Fibroblast of the aortic adventitia (primary cell): ENCODE measurements at places on chromosomes 7 and 10. TPM values are rescaled to one million over a fixed set of nuclear protein-coding genes. Genes with fewer than 3 reads are reported as not detected.

The PNLIP gene
- total RNA-seq = not detected in 2 replicates

DNA sequence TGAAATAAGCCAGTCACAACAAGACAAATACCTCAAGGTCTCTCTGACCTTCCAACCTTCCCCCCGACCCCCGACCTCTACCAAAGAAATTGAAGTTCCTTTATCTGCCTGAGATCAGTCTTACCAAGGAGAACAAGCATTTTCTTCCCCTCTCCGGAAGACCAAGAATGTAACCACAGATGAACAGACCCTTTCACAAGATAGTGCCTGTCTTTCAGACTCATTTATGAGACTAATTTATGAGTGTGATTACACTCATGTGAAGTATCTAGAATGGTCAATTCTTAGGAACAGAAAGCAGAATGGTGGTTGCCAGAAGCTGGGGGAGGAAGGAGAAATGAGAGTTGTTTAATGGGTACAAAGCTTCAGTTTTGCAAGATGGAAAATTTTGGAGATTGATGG, 108.9 kb upstream of the MKLN1 start:
- no peak for DNase-seq

DNA sequence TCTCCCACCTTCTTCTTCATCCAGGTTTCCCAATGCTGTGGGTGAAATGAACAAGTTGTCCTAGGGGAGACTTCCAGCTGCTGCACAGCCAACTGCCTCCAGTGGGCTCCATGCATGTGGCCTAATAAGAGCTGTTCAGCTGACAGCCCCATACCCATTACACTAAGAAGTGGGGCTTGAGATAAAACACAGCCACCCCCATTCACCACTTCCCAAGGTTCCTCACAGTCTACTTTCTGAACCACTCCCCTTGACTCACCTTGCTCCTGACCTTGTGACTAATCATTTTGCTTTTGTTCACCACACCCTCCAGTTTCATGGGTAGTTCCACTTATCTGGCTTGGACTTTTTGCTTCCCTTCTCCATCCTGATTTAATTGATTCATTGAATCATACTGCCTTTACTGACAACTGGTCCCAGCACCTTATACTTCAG, 119.3 kb downstream of the CABCOCO1 start:
- peak; percentile 39 for DNase-seq

GRCh38 chr10:124419635-124420034, 912 bp upstream of the OAT start:
- no peak for DNase-seq

The RARRES2 gene
- total RNA-seq = 1.4 and 76.1 TPM in 2 replicates

The FUOM gene
- 4.0 and 16.9 TPM in 2 replicates for total RNA-seq

The HTR5A gene
- total RNA-seq = not detected in 2 replicates

GRCh38 chr10:124651402-124651891, 92.7 kb downstream of the FAM53B start:
- no peak for DNase-seq

The VSIR gene
- total RNA-seq = 16.9 and 20.6 TPM in 2 replicates

DNA sequence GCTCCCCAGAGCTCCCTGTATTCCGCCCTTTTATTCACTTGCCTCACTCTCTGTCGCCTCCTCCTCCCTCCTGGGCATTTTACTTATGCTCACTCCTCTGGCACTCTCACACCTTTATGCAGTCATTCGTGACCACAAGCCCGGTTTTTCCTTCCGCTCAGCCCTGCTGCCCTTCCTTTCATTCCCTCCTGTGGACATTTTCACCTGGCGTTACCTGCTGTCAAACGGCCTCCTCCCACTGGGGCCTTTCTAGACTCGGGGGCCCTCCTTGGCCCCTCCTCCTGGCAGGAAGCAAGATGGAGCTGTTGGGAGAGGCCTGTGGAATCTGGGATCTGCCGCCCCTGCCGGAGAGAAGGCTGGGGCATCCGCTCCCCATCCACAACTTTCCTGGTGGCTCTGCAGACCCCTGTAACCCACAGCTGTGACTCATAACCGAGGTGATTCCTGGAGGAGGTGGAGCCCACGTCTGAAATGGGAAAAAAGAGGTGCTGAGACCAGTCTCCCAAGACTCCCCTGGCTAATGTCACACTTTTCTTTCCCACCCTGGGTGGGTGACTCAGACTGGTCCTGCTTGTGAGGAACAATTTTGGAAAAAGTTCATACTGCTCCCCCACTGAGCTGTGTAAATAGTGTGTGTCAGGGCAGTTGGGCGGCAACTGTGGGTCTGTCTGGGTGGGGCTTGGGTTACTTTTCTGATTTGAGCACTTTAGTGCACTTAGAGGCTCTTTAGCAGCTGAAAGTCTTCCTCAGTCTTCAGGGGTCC, 1.2 kb downstream of the VCL start:
- DNase-seq = peak; percentile 89

DNA sequence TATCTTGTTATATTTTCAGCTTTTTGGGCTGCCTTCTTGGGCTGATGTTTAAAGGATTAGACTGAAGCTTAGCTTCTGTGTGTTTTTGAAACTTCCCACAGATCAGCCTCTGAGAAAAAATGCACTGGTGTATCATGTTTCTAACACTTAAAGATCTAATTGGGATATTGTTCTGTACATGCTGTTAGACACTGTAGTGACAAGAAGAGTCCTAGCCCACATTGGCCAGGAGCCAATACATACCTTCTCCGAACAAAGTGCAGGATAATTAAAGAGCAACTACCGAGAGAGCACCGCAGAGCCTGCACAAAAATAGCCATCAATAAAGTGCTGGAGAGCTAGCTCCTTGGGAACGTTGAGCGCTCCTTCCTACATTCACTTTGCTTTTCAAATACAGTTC, 289.4 kb upstream of the SP8 start:
- DNase-seq = no peak

DNA sequence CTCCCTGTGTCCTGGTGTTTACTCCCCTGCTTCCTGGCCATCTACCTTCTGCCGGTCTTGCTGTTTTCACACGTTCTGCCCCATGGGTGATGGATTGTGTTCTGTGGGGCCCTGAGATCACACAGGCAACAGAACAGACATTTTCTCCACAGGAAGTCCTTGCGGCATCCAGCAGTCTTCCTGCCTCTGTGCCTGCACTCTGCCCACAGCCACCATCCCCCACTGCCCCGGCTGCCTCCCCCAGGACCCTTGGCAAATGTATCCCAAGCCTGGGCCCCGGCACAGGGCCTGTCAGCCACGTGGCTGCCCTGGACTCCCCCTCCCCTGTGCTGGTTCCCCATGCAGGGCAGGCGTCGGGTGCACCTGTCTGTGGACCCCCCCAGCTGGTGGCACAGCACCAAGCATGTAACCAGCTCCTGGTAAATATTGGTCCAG, 184.2 kb downstream of the WDR37 start:
- DNase-seq = no peak

The EXOC6 gene
- 1.1 and 16.5 TPM in 2 replicates for total RNA-seq

GRCh38 chr7:126574276-126575250, 678.2 kb downstream of the GRM8 start:
- DNase-seq = peak; percentile 56

DNA sequence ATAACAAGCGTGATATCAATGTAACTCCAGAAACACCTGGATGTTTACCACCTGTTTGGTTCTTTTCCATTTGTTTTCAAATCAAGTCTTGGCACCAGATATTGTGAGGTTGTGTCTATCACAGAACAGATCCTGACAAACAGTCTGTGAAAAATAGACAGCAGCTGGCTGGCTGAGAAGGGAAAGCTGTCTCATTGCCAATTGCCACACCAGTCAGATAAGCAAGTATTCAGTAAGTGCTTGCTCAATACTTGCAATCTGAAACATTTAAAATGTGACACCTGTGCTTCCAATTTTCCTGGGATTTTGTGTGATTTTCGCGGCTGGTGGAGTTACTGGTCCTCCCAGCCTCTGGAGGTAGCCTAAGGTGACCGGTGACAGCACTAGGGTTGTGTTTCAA, 147.9 kb upstream of the MYO3A start:
- DNase-seq = no peak

The ZNF398 gene
- 11.2 and 15.2 TPM in 2 replicates for total RNA-seq

The CRHR2 gene
- not detected in 2 replicates for total RNA-seq

The OR2A12 gene
- not detected in 2 replicates for total RNA-seq

- DNase-seq = no peak
These were observed 42.4 kb upstream of the FAM20C start for GRCh38 chr7:149791-150636.

GRCh38 chr7:125032943-125033342, 103.3 kb upstream of the POT1 start:
- no peak for DNase-seq

GRCh38 chr7:155190688-155191087, 107.0 kb upstream of the INSIG1 start:
- peak; percentile 19 for DNase-seq

GRCh38 chr7:73828107-73828803, 2.5 kb upstream of the CLDN4 start:
- DNase-seq = peak; percentile 69

GRCh38 chr10:6348096-6348874, 145.6 kb downstream of the PFKFB3 start:
- no peak for DNase-seq

DNA sequence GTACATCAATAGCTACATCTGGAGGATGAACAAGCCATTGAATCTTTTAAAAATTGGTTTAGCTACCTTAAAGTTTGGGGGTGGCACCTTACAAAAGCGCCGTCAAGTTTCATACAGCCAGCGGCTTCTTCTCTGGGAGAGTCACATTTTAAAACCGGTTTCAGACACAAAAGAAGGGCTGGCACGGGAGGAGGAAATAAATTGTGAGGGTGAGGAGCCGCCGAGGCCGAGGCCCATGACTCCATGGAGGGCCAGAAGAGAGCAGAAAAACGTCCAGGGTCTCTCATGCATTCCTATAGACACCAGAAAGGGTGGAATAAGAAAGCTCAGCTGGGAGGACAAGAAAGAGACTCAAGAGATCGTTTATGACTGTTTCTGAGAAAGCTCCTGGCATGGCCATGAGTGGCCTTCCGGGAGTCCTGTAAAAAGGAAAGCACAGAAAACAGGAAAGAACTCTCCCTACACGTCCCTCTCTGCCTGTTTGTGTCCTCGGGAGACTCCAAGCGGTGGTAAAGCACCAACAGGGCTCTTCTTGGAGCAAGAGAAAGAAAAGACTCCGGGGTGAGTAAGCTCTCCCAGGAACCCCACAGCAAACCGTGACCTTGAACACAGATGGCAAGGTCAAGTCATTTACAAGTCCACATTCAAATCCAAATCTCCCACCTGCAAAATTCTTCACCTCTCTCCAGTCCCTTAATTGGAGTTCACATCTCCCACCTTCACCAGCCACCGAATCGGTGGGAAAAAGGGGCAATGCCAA, 1.8 kb downstream of the FRAT2 start:
- DNase-seq = peak; percentile 77

DNA sequence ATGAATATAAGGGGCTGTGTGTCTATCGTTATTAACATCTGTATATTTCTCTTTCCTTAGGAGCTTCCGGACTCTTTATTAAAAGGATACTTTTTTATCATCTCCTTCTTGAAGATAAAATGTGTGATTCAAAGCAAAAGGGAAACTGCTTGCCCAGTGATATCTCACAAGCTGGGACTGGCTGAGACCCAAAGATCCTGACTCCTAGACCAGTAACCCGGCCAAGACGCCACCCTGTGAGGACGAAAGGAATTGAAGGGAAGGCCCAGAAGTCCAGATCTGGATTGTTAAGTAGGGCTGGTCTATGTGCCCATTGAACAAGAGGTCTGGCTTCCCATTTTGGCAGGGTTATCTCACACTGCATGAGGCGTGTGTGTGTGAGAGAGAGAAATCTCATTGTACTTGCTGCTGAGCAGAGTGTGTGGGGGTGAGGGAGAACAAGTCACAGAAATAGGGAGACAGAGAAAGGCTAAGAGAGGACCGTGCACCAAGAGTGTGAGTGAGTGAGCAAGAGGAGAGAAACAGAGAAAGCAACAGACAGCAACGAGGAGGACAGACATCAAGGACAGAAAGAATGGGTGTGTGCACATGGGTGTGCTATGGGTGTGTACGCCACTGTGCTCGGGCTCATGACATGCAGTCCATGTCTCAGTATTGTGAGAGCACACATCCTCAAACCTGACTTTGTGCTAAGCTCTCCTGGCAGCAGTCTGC, 75.4 kb downstream of the PLXNA4 start:
- DNase-seq = peak; percentile 94

The AGAP4 gene
- total RNA-seq = 2.9 and 3.5 TPM in 2 replicates

The ZPBP gene
- total RNA-seq = not detected in 2 replicates

DNA sequence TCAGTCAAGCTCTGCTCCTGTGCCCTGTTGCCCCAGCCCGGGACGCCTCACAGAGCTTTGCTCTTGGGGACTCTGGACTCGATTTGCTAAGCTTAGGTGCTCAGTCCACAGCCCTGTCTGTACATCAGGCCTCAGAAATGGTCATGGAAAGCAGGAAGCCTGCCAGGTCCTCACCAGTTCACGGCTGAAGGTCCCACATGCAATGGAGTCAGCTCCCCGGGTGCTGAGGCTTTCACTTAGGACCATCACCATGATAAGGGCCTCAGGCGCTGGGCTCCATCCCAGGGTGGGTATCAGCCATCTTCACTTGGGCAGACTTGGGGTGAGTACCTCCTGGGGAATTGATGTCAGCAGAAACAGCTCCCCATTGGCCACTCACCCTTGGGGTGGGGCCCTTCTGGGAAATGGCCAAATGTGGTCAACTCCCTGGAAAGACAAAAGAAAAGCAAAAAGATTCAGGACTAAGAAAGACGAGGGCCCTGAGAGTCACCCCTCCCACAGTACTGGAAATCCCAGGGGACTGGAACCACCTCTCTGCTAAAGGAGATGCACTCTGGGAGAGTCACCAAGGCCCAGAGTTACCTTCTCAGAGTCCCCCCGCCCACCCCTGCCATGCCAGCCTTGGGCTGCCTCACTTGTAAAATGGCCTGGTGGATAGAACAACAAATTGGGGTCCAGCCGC, 37.6 kb downstream of the FAM53B start:
- DNase-seq = peak; percentile 42

DNA sequence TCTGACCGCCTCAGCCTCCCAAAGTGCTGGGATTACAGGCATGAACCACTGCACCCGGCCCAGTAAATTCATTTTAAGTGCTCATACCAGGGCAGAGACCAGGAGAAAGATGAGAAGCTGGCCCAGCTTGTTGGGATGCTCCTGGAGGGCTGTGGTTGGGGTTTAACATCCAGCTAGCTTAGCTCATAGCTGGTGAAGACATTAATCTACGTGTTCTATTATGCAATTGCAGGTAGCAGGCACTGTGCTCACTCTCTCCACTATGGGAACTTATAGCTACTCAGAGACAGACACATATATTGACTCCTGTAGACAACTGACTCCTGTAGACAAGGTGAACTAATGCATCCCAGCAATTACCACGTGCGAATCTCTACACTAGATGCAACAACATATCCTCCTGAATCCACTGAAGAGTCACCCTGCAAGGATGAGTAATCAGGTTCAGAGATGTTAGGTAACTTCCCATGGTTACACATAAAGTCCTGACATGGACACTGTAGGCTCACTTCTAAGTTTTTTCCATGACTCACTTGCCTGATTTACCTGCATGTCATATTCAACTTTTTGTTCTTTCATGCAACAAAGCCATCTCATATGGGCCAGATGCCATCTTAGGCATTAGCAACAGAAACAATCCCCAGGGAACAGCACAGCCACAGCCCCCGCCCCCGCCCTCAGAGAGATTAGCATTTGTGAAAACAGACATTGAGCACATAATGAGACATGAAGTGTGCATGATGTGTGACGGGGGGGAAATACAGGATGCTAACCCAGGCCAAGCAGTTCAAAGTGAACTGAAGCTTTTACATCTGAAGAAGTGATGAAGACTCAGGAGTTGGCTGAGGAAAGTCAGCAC, 37.2 kb downstream of the ERLIN1 start:
- peak; percentile 7 for DNase-seq

The SNX10 gene
- 0.09 and 2.5 TPM in 2 replicates for total RNA-seq

The RAMP3 gene
- total RNA-seq = not detected in 2 replicates

The TEX36 gene
- total RNA-seq = 2.1 TPM in 1 of 2 replicates, not detected in the other

GRCh38 chr10:5960070-5960972, 17.0 kb downstream of the IL15RA start:
- DNase-seq = no peak
